Coronary artery (tissue), 2 donors: ENCODE measurements at places on chromosomes 13 and 19.
A peak's percentile ranks its signal among the peaks of the same experiment; 100 is the strongest.

- DNase-seq = no peak
Observed at GRCh38 chr13:44971656-44972595, 17.3 kb downstream of the NUFIP1 start.

GRCh38 chr13:64993514-64994164, 2236.5 kb downstream of the PCDH9 start:
- DNase-seq = no peak

GRCh38 chr19:55461974-55462626, 658 bp upstream of the ISOC2 start:
- no peak for DNase-seq

DNA sequence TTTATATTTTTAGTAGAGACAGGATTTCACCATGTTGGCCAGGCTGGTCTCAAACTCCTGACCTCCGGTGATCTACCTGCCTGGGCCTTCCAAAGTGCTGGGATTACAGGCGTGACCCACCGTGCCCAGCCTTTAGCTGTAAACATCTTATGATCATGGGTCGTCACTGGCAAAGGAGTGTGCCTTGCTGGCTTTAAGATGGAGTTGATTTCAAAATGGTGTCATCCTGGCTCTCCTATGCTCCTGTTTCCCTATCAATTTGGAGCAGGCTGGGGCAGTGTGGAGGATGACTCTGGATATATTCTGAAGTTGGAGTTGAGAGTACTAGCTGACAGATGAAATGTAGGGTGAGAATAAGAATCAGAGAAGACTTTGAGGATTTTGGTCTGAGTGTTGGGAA, 18.4 kb upstream of the ATP8A2 start:
- DNase-seq = no peak

- DNase-seq = no peak
Observed at GRCh38 chr13:29111446-29111845, 291.3 kb downstream of the MTUS2 start.

DNA sequence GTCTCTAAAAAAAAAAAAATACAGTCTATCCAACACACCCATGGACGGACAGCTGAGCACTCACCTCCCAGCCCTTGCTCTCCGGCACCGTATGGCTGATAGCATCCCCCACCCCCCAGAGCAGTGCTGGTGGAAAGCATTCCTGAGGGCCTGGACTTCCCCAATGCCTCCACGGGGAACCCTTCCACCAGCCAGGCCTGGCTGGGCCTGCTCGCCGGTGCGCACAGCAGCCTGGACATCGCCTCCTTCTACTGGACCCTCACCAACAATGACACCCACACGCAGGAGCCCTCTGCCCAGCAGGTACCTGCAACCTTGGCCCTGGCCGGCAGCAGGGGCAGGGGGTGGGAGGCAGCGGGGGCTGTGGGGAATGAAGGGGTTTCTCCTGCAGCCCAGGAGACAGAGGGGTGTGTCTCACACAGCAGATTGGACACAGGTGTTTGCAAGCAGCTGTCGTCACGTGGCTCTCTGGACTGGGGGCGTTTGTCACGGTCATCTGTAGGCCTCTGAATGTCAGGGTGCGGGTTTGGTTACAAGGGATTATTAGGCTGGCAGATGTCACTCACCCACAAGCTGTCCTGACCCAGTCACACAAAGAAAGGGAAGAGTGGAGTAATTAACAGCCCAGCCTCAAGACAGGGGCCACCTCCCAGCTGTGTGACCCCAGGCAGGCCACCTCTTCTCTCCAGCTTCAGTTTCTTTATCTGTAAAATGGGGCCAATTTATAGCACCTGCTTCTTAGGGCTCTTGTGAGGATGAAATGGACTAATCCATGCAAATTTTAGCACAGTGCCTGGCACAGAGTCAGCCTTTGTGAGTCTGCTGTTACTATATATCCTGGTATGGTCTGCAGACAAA, 19.3 kb downstream of the PLD3 start:
- DNase-seq = no peak

GRCh38 chr19:49094505-49095482, 9.5 kb downstream of the SNRNP70 start:
- DNase-seq = no peak

- DNase-seq = no peak
Observed at GRCh38 chr13:93562676-93563075, 336.1 kb downstream of the GPC6 start.

DNA sequence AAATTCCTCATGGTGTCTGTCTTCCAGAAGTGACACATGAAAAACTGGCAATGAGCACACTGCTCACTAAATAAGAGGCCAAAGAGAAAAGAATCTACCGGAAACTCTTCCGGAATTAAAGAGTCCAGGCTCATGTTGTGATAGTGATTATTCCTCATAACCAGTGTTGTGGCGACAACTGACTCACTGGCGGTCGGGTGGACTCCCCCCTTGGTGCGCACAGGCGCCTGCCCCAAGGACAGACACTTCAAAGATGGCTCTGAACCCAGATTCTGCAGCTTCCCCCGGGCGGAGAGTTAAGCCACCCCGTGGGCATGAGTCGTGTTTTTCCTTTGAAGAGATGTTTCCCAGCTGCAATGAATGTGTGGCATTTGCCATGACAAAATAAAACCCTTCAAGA, 10.3 kb downstream of the IL17D start:
- peak; percentile 83 for DNase-seq

GRCh38 chr19:23716792-23717191, 29.8 kb upstream of the ZNF675 start:
- no peak for DNase-seq

- DNase-seq = no peak
Observed at GRCh38 chr19:46271481-46272197, 25.2 kb upstream of the HIF3A start.

DNA sequence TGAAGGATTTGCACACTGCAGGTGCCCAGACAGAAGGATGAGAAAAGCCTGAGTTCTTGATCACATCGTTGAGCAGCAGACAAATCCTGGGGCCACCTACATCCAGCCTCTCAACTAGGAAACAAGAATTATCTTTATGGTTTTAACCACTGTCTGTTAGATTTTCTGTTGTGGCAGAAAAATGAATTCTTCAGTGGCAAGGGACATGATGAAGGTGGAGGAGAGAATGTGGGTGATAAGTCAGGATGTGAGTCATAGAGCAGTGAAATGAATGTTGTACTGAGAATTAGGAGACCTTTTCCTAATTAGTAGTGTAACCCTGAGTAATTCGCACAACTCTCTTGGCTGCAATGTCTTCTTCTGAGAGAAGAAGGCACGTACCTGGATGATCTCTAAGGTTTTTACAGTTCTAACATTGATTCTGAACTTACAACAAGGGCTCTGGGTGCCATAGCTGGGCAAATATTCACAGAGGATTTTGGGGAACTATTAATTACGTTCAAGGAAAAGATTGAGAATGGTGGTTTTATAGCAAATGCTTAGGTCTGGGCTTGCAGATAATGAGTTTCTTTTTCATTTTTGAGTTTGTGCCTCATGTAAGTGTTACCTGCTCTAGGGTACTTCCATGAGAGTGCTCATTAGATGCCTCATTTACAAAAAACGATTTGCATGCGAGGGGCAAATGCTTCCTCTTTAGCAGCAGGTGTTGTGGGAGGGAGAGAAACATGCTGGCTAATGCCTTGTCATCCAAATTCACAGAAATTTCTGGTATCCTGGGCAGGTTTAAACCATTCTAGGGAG, 111.0 kb upstream of the KL start:
- no peak for DNase-seq

GRCh38 chr13:111337206-111337605, 16.8 kb downstream of the TEX29 start:
- DNase-seq = no peak

GRCh38 chr19:1715540-1715939, 37.8 kb upstream of the ONECUT3 start:
- DNase-seq = no peak

- no peak for DNase-seq
Observed at GRCh38 chr13:107716241-107716640, 499.1 kb downstream of the LIG4 start.

DNA sequence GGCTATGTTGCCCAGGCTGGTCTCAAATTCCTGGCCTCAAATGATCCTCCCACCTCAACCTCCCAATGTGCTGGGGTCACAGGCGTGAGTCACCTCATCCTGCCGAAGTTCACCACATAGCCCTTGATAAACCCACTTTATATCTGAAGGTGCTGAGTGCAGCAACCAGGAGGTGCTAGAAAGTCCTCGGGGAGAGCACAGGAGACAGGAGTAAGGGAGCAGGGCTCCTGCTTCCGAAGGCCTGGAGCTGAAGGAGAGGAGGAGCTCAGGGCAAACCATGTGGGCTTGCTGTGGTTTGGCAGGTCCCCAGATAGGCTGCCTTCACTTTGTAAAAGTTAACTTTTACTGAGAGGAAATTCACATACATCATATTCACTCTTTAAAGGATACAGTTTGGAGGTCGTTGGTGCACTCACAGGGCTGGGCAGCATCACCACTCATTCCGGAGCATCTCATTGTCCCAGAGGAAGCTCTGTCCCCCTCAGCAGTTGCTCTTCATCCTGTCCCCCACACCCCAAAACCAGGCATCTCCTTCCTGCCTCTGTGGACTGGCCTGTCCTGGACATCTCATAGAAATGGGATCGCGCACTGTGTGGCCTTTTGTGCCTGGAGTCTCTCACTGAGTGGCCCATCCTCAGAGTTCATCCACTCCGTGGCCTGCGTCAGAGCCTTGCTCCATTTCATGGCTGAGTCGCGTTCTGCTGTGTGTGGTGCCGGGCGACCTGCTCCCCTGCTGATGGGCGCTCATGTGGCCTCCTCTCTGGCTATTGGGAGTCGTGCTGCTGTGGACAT, 49.5 kb downstream of the KDM4B start:
- DNase-seq = no peak

DNA sequence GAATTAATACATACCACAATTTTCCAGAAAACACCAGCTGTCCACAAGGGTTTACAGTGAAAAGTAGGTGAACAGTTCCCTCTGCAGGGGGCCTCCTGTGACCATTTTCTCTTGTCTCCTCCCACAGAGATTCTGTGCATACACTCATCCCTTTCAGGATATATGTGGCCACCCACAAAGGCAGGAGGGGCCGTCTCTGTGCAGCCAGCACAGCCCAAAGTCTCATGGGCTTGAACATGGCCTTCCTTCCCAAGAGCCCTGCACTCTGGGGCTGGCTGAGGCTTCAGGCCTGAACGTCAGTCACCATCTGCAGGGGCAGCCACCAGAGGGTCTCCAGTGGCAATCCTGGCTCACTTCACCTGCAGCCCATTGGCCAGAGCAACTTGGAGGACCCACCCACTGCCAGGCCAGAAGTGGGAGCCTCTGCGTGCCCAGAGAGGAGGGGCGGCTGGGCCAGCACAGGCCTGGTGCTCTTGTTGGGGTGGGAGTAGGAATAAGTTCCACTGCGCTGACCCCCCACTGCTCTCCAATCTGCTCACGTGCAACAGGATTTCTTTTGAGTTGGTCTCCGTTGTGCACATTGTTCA, 25.1 kb downstream of the TMEM161A start:
- DNase-seq = no peak
